ENCODE measurements at places on chromosomes 4 and X.

DNA sequence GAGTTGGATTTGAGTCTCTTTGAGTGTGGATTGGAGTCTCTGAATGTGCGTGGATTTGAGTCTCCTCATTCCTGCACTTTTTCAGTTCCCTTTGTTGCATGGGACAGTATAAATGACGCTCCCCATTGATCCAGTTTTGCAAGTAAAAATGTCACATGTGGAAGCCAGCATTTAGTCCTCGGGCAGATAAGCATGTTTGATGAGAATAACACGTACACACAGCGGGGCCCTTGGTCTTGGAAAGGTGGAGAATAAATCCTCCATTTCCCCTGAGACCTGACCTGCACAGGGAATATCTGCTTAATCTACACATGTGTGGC is 8.1 kb downstream of the P2RY8 start:
- no peak for DNase-seq

DNA sequence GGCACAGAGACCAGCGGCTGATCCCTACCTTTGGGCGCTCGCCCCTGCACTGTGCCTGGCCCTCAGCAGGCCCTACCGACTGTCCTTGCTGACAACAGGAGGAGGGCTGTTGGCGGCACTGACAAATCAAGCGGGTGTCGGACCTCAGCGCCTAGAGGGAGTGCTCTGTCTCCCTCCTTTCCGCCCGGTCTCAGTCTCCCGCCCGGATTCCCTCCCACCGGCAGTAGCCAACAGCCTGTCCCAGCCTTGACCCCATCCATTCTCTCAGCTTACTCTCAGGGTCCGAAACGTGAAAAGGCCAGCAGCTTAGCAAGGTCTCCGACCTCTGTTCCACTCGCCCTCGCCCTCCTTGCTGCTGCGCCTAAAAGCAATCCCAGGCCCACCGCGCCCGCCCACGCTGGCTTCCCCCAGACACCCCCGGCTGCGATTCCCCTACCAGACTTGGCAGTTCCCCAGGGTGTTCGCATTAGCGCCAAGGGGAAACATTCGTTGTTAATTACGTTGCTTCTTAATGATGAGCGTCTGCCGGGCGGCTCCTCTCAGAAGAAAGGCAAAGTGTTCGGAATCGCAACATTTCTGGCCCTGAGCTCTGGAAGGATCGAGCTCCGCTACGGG is 96.2 kb downstream of the SOWAHB start:
- no peak for DNase-seq

GRCh38 chr4:5186271-5187064 is 135.2 kb downstream of the STK32B start:
- no peak for DNase-seq

DNA sequence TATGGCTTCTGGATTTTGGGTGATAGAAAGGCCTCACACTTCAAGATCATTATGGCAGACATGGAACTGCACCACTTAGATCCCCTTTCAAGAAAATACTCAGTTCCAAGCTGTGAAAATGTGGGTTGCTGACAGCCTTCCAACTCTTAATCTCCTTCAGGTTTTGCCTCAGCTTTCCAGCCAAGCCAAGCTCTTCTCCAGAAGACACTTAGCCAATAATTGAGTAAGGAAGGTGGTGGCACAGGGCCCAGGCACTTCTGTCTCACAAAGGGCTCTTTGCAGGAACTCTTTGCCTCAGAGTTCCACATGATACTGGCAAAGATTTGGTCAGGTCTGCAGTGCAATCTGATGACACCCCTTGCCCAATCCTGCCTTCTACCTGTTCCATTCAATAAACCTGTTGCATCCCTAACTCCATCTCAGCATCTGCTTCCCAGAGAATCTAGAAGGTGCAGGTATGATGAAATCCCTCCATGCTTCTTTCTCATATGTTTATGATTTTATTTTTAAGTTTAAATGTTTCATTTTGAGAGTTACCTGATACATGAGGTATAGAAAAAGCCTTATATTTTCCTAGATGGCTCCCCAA is 30.6 kb downstream of the ANXA5 start:
- DNase-seq: no peak

- no peak for DNase-seq
Measured at GRCh38 chr4:82691431-82691830, 107.2 kb downstream of the SCD5 start.

GRCh38 chr4:166839615-166840251 is 394.6 kb downstream of the SPOCK3 start:
- DNase-seq: no peak

GRCh38 chr4:682490-683172 is 6.3 kb downstream of the SLC49A3 start:
- no peak for DNase-seq

GRCh38 chr4:111666826-111667360 is 478.4 kb upstream of the FAM241A start:
- no peak for DNase-seq
